DMS53 (cell line): ENCODE measurements at places on chromosomes 3 and 15.

DNA sequence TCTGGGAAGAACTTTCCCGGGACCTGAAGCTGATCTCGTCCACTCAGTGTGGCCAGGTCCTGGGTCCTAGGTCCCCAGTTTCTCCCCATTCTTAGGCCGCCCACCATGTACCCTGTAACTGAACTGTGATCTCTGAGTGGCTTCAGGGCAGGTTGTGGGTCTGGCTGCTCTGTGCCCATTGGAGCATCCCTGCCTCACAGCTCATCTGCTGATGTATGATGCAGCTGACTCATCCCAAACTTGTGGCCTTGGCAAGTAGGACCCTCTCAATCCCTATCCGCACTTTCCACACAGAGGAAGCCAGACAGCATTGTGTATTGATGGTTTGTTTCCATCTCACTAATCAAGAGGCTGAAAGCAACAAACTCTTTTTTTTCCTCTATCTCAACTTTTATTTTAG is 69.1 kb upstream of the XCR1 start:
- DNase-seq = no peak

DNA sequence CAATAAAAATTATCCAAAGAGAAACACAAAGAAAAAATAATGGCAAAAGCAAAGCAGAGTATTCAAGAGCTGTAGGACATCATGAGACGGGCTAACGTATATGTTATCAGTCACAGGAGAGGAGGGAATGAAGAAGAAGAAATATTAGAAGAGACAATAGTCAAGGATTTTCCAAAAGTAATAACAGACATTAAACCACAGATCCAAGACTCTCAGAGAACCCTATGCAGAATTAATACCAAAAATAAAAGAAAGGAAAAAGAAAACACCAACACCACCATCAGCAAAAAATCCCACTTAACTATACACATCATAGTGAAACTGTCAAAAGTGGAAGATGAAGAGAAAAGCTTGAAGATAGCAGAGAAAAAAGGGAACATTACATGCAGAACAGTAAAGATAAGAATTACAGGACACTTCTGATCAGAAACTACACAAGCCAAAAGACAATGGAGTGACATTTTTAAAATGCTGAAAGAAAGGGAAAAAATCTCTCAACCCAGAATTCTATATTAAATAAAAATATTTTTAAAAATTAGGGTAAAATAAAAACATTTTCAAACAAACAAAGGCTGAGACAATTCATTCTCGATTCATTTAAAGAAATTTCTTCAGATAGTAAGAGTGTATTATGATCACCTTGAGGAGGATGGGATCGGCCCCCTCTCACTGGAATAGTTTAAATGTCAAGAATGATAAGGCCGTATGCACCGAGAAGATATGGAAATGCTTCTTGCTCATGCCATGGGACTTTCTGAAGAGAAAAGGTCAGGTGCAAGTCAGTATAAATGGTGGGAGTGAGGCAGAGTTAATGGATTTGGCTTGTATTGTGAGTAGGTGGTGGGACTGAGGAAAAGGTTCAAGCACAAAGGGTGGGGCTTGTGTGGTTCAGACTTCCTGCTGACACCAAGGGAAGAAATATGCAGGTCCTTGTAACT is 28.5 kb downstream of the TM2D3 start:
- no peak for DNase-seq

GRCh38 chr15:56736308-56736707 is 3.0 kb upstream of the ZNF280D start:
- DNase-seq = peak; percentile 8

GRCh38 chr3:106685745-106686144 is 691.5 kb upstream of the CCDC54 start:
- DNase-seq = no peak

DNA sequence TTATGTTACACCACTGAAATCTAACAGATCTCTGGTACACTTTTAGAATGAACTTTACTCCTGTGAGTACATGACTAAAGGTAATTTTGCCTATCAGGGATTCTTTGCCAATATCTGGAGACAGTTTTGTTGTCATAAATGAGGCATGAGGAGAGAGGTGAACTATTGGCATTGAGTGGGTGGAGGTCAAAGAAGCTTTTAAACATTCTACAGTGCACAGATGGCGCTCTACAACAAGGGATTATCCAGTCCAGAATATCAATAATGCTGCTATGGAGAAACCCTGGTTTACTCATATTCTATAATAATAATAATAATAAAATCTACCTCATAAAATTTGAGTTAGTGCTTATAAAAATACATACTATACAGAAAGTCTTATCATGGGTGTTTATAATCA is 702.3 kb downstream of the SI start:
- peak; percentile 29 for DNase-seq

DNA sequence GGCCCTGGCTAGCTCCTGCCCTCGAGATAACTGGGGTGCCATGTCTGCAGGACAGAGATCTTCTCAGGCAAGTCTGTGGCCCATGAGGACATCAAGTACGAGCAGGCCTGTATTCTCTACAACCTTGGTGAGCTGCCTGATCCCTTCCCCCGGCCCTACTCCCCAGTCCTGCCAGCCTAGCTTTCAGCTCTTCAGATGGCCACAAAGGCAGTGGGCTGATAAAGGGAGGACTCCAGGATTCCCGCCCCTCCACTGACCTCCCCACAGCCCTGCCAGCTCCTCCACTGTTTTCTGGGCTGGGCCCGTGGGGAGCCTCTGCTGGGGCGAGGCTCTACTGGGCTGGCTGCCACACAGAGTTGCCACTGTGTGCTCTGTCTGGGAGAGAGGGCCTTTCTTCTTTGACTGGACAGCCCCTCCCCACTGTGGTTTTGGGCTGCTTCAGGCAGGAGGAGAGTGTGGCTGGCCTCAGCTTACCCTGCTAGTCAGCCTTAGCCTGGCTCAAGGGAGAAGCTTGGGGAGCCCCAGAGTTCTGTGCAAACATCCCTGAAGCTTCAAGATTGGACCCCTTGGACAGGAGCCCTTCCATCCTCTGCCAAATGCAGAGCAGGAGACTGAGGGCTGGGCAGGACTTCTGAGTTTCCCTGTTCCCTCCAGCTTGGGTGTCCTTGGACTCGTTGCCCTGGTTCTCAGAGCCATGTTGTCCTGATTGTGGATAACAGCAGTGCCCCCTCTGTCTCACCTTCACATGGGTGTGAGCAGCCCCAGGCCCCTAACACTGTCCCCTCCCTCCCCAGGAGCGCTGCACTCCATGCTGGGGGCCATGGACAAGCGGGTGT is 24.4 kb downstream of the PTPN23 start:
- no peak for DNase-seq

DNA sequence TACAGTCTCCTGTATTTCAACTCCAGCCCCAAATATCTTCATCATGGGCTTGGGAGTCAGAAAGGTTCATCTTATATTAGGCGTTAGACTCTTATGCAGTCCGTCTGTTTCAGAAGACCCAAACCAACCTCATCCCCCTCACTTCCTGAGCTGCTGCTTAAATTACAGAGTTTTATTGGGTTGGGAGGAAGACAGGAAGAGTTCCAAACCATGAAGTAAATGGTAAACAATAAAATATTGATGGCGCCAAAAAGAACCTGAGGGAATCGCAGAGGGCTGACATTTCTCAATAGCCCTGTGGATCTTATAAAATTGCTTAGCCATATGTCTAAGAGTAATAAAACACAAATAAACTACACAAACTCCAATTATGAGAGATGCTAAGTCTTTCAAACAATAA is 116.9 kb upstream of the C3orf80 start:
- DNase-seq = no peak

DNA sequence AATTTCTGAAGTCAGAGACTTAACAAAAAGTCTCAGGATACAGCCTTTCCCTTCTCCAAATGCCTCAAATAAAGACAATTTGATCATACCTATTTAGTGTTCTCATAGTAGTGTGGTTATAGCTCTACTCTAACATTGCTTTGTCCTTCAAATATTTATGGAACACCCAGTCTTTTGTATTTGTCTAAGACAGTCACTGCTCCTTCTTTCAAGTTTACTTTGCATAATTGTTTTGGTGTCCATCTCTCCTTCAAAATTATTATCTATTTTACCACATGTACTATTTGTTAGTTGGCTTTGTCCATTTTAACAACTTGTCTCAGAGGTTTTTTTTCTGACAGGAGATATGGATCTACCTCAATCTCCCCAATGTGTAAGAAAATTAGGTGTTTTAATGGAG is 118.8 kb downstream of the UNC13C start:
- no peak for DNase-seq

GRCh38 chr3:76402926-76403325 is 617.6 kb upstream of the ZNF717 start:
- DNase-seq = no peak

- no peak for DNase-seq
Observed at GRCh38 chr3:123113889-123114450, 47.1 kb downstream of the PDIA5 start.

DNA sequence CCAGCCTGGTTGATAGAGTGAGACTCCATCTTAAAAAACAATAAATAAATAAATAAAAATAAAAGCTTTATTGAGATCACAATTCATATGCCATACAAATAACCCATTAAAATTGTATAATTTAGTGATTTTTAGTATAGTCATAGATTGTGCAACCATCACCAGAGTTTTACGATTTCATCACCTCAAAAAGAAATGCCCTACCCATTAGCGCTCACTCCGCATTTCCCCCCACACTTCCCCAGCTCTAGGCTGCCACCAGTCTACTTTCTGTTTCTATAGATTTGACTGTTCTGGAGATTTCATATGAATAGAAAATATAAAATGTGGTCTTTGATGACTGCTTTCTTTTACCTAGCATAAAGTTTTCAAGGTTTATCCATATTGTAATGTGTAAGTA is 57.0 kb downstream of the ARHGEF26 start:
- no peak for DNase-seq

DNA sequence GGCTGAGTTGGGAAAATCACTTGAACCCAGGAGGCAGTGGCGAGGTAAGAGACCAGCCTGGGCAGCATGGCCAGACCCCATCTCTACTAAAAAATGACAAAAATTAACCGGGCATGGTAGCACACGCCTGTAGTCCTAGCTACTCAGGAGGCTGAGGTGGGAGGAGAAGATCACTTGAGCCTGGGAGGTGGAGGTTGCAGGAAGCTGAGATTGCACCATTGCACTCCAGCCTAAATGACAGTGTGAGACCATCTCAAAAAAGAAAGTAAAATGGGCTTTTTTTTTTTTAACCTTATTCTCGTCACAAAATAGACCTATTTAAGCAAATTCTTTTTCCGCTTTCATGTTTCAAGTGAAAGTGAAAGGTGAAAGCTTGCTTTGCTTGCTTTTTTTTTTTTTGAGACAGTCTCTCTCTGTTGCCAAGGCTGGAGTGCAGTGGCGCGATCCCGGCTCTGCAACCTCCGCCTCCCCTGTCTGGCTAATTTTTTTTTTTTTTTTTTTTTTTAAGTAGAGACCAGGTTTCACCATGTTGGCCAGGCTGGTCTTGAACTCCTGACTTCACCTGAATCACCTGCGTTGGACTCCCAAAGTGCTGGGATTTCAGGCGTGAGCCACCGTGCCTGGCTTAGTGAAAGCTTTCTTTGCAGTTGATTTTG is 3.6 kb downstream of the PDIA3 start:
- DNase-seq = no peak

DNA sequence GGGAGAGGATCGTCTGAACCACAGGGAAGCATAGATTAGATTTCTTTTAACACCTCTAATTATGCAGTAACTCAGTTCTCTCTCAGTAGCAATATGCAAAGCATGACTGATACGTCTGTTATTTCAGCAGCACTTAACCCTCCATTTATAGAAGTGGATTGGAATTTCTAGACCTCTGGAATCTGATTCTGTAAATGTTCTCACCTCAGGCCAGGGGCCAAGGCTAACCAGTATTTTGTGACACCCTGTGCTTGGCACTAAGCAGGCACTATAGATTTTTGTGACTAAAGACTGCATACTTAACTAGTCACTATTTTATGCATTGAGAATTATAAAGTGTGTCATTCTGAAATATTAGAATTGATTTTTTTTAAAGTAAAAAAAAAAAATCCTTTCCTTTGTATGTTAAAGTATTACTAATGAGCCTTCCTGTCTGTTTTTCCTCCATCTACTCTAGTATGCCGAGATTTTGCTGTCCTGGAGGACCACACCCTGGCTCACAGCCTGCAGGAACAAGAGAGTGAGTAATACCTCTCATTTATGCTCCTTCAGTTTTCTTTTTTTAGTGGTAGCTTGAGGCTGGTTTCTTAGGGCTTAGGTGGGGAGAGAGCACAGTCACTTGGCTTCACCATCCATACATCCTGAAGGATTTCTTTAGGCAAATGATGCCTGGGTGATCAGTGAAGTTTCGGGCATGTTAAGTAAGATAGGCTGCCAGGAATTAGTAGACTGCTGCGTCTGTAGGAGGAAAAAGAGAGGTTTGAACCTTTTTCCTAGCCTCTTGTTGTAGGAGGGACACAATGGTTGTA is 26.5 kb upstream of the UTS2B start:
- DNase-seq = no peak

- DNase-seq = no peak
Observed at GRCh38 chr3:197858598-197858997, 67.5 kb downstream of the LRCH3 start.

DNA sequence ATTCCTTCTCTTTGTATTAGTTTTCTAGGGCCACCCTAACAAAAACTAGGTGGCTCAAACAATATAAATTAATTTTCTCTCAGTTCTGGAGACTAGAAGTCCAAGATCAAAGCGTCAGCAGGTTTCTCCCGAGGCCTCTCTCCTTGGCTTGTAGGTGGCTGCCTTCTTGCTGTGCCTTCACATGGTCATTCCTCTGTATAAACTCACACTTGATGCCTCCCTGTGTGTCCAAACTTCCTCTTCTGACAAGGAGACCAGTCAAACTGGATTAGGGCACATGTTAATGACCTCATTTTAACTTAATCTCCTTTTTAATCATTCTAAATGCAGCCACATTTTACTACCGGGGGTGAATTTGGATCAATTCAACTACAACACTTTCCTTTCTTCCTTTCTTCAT is 691.1 kb downstream of the DIPK2A start:
- no peak for DNase-seq

- no peak for DNase-seq
Observed at GRCh38 chr3:25781758-25782594, 1.3 kb downstream of the NGLY1 start.

DNA sequence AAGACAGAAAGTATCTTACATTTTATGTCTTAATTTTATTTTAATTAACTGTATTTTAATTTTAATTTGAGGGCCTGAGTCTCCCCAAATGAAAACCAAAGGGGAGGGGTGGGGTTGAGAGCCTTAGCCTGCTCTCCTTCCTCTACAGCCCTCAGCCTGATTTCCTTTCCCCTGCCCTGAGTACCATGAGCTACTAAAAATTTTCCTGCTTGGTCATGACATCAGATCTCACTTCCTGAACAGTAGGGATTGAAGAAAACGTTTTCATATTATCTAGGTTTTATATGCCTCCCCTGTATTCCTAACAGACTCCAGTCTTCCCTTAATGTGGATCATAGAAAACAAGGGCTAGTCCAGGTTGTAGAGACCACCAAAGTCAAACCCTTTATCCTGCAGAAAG is 133.9 kb downstream of the MYLK start:
- no peak for DNase-seq

GRCh38 chr3:56806407-56806806 is 4.7 kb upstream of the ARHGEF3 start:
- DNase-seq = no peak

GRCh38 chr15:99467338-99467720 is 98.5 kb upstream of the MEF2A start:
- no peak for DNase-seq

GRCh38 chr15:40618906-40619305 is 24.9 kb downstream of the KNL1 start:
- no peak for DNase-seq
